ENCODE measurements at places on chromosomes 6 and 20. TPM values are rescaled to one million over a fixed set of nuclear protein-coding genes. Genes with fewer than 3 reads are reported as not detected.

- DNase-seq, result peak; percentile 72
Observed at GRCh38 chr6:53794137-53794719, 577 bp upstream of the LRRC1 start.

The NFATC2 gene
- total RNA-seq, result 36.5 TPM

DNA sequence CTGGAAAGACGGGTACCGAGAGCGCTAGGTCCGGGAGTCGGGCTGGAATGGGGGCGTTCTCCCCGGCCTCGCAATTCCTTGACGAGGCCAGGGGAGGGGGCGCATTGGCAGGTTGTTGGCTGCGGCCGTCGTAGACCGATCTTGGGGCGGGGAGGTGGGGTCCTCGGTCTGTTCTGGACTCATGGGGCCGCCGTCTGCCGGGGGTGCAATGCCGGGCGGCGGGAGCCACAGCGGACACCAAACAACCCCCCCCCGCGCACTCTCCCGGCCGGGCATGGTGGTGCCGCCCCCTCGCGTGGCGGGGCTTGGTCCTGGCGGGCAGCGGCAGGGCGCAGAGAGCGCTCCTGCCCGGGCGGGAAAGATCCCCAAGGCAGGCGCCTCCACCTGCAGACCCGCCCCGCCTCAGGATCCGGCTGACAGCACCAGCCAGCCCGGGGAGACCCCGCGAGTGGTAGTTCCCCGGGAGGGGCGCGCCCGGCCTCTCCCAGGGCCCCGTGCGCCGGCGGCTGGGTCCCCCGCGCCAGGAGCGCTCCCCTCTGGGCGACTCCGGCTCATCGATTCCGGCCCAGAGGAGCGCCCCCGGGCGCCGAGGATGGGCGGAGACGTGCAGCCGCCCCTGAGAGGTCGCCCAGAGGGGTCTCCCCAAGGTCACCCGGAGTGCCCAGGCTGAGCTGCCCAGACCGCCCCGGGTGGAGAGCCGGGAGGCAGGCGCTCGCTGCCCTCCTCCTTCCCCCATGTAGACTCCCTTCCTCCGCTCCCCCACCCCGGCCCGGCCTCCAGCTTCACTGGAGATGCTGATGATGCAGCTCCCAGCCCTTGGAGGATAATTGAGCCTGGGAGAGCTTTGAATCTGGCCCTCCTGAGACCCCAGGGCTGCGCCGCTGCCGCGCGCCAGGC lies 709 bp downstream of the PPP1R16B start:
- peak; percentile 59 for DNase-seq

DNA sequence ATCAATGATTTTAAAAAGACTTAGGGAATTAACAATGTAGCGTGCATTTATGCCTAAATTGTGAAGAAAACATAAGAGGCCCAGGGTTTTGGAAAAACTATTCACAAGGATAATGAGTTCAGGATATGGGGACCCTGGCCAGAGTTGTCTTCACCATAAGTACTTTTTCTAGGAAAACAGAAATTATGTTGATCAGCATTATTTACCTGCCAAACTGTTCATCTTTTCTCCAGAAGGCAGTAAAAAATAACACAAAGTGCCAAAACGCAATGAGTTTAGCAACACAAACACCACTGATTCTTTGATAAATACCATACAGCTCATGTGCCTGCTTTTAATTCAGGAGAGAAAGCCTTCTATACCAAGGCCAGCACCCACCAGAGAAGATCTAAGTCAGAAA lies 43.1 kb downstream of the SNAP25 start:
- DNase-seq, result no peak
